MV-4-11 (cell line): ENCODE measurements at places on chromosomes 1 and 21.

- DNase-seq, result no peak
Measured at GRCh38 chr21:25717491-25718147, 17.1 kb downstream of the ATP5PF start.

GRCh38 chr1:111346089-111346885 lies 55.6 kb downstream of the CHIA start:
- DNase-seq, result peak; percentile 75

DNA sequence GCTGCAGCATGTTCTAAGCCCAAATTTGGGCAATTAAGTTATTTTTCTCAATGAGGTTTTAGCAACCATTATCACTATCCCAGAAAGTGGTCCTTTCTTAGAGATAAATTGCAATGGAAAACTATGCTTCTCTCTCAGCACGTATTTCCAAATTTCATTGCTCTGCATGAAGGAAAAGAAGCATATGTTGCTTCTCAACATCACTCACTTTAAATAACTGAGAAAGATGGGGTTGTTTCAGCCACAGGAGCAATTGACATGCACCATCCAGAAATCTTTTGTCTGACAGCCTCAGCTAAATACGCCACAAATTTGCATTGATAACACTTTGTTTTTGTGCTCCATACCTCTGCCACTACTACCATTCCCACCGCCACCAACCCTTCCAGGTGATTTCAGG lies 157.6 kb upstream of the PKN2 start:
- DNase-seq, result no peak

DNA sequence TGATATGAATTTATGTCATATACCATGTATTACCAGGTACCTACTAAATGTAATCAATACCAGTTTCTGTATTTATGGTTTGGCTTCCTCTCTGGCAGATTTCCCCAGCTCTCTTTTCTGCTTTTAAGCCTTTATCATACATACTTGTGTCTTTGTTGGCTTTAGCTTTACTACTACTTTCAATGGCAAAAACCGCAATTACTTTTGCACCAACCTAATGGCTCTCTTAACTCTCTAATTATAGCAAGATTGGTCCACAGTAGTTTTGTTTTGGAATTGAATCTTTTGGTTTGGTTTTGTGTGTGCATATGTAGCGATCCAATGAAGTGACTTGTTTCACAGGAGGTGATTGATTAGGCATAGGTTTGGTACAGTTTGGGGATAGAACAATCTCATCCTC lies 93.6 kb downstream of the ATG4C start:
- no peak for DNase-seq

DNA sequence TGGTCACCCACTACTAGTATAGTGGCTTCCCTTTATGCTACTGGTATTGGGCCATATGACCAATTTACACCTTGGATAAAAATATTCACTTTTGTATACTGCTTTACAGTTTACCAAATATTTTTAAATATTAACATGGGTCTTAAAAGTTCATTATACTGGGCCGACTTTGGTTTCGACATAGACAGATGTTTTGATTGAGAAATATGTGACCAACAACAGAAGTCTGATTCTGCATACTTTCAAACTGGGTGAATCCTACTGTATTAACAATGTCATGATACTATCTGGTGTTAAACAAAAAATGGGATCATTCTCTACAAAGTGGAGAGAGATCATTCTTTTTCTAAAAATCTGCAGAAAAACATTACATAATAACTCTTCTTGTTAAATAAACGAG lies 134.8 kb downstream of the AKT3 start:
- peak; percentile 48 for DNase-seq

DNA sequence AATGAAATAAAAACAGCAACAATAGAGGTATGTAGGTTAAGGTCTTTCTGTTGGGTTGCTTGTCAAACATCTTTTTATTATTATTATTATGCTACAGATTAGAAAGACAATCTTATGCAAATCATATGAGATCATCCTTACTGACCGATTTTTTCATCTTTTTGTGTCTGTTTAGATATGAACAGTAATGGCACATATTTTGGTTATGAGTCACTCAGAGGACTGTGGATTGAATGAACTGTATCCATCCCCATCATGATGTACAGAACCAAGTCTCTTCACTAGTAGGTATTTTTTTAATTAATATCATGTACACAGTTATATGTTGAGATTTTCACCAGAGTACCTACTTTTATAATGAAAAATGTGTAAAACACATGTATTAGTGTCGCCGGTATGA lies 159.1 kb downstream of the CHRM3 start:
- no peak for DNase-seq
